ENCODE measurements at places on chromosomes 13 and 19.

GRCh38 chr13:60645676-60646075, 248.7 kb downstream of the TDRD3 start:
- DNase-seq: no peak

DNA sequence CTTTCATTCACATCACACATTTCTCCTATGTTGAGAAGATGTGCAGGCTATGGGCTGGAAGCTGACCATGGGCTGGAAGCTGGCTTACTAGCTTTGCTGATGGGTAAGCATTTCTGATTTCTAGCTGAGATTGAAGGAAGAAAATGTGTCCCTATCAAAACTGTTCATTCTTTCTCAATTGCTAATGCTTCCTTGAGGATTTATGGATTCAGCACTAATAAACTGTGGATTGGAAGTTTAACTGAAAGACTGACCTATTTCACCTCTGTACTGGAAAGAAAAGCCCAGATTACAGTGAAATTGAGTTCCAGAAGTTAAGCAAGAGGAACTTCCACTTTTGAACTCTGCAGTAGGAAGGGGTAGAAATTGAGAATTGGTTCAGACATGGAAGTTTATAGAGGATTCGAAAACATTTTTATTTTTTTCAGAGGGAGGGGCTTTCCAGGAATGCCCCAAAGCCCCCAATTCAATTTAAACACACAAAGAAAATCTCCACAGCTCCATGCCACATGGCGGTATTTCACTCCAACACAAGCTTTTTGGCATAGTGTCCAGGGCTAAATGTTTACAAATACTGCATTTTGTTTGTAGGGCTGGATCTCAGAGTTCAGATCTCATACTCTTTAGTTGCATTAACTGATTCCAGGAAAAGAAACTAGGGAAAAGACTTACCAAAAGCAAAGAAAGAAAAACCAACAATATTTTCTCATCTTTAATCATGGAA, 61.2 kb upstream of the ARGLU1 start:
- DNase-seq: no peak

DNA sequence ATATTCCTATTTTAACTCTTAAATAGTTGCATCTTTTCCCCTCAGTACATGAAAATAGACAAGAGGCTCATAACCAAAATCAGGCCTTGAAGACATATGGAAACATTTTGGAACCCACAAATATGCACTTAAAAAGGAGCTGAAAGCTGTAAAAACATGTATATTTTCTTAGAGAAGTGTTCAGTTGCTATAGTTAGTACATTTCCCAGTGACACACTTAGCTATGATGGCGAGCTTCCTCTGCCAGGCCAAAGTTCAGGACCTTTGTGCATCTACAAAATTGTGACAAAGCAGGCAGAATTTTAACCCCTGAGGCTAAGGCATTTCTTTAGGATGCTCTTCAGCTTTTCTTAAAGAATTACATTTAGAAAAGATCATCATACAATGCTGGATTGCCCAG, 54.5 kb downstream of the RCBTB2 start:
- no peak for DNase-seq

GRCh38 chr13:34343413-34343940, 525.5 kb downstream of the RFC3 start:
- DNase-seq: no peak

Data from activated CD8-positive, alpha-beta memory T cell treated with anti-CD3 and anti-CD28 coated beads for 48 hours (primary cell).